Aorta (tissue), 5 donors: ENCODE measurements at places on chromosomes 6 and 20.

DNA sequence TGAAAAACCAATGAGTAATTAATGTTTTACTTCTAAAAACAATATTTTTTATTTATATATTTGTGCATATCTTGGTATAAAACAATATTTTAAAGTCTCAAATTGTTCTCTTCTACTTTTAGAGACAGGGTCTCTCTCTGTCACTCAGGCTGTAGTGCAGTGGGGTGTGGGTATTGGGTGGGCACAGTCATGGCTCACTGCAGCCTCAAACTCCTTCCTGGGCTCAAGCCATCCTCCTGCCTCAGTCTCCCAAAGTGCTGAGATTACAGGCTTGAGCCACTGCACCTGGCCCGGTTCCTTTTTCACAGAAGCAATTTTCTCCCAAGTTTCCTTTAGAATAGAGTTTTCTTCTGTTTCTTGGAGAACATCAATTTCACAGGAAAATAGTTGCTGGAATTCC is 102.8 kb downstream of the TMEM242 start:
- DNase-seq: no peak

DNA sequence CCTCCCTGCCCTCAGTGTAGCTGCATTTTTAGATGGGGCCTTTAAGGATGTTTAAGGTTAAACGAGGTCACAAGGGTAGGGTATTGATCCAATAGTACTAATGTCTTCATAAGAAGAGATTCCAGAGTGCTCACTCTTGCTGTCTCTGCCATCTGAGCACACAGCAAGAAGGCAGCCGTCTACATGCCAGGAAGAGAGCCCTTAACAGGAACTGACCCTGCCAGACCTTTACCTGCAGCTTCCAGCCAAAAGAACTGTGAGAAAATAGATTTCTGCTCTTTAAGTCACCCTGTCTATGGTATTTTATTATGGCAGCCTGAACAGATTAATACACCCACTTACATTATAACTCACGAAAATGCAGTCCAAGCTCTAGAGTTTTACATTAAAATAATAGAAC is 685.3 kb upstream of the MARCKS start:
- DNase-seq: no peak

GRCh38 chr6:150719831-150720230 is 120.1 kb downstream of the PLEKHG1 start:
- DNase-seq: no peak

DNA sequence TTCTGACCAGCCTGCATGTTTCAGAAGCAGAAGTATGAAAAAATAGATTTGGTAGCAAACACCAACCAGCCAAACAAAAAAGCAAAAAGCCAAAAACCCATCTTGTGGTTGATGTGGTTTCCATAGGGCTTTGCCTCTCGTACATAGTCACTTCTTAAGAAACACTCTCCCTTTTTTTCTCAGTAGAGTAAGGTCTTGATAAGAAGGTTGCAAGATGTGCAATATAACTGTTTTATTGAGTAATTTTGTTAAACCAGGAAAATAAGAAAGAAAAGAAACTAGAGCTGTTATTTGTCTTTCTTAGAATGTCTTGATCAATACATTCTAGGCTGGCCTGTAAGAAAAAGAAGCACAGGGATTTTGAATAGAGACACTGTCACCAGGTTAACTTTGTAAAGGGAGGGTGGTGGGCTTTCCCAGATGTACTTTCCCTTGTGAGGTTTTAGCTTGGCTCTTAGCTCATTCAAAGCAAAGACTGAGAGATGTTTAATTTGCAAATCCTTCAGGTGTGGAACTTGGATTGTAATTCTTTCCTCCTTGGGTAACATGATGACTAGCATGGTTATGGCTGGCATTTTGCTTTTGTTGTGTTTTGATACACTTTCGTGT is 49.7 kb downstream of the AKAP12 start:
- DNase-seq: no peak

DNA sequence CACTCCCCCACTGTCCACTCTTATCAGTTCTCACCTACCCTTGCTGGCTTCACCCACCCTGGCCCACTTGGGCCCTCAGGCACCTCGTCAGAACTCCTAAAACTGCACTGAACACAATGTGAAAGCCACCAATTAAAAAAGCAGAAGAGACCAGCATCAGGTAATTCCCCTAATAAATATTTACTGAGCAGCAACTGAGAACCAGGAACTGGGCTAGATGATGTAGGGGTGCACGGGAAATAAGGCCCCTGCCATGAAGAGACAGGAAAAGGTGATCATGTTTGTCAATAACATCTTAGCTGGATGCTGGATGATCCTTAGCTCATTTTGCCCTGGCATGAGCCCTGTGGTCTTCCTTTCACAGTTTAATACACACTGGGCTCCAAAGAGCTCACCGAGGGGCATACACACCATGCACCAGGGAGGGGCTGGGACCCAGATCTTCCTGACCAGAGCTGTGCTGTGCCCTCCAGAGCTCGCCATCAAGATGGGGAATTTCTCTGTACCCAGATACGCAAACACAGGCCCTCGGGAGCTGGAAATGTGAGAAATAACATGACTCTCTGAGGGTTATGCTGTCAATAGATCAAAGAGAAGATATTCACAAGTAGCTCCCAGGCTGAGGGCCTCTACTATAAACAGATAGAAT is 113.6 kb upstream of the SLC22A16 start:
- DNase-seq: no peak
